CD4-positive, CD25-positive, alpha-beta regulatory T cell (primary cell): ENCODE measurements at places on chromosomes 7 and 10.

GRCh38 chr10:19964625-19965024 lies 148.4 kb downstream of the PLXDC2 start:
- no peaks in the 10 kb centered on the region for H3K27me3 ChIP-seq
- no peaks in the 10 kb centered on the region for H3K4me1 ChIP-seq
- H3K4me3 ChIP-seq, result no peak overlapping the region
- no peak overlapping the region for H3K27ac ChIP-seq
- H3K36me3 ChIP-seq, result no peaks in the 10 kb centered on the region
- DNase-seq, result no peak

GRCh38 chr7:1538544-1539180 lies 8.2 kb downstream of the MAFK start:
- no peaks in the 10 kb centered on the region for H3K27me3 ChIP-seq
- DNase-seq, result no peak
- H3K36me3 ChIP-seq, result peaks cover 37% of the 10 kb centered on the region
- no peak overlapping the region for H3K4me3 ChIP-seq
- peaks cover 9% of the 10 kb centered on the region for H3K4me1 ChIP-seq
- H3K27ac ChIP-seq, result no peak overlapping the region

GRCh38 chr10:131834152-131834810 lies 66.5 kb upstream of the PPP2R2D start:
- no peaks in the 10 kb centered on the region for H3K4me1 ChIP-seq
- no peak for DNase-seq
- no peak overlapping the region for H3K4me3 ChIP-seq

DNA sequence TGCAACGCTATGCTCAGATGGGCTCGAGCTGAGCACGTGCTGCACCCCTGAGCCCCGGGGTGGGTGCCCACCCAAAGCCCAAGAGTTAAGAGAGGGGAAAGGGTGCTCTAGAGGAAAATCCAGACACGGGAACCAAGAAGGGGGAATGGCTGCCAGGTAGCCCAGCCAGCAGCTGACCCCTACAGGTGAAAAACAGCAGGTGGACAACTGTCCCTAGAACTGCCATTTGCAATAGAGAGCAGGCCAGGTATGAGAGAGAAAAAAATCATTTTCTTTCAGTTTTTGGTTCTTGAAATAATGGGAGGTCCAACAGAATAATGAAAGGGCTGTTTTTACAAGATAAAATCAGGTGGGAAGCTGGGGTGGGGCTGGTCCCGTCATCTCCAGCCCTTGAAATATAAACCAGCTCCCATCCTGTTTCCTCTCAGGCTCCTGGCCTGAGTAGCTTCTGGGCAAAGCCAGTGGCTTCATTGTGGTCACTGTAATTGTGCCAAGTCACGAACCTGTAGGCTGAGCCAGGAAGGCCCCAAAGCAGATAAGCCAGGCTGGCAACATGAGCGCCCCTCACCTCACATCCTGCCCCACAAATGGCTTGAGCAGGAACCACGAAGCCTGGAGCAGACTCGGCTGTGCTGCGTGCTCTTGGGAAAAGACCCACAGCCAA lies 257.8 kb downstream of the SNX10 start:
- H3K4me1 ChIP-seq, result no peaks in the 10 kb centered on the region
- H3K4me3 ChIP-seq, result no peak overlapping the region
- no peak overlapping the region for H3K27ac ChIP-seq

DNA sequence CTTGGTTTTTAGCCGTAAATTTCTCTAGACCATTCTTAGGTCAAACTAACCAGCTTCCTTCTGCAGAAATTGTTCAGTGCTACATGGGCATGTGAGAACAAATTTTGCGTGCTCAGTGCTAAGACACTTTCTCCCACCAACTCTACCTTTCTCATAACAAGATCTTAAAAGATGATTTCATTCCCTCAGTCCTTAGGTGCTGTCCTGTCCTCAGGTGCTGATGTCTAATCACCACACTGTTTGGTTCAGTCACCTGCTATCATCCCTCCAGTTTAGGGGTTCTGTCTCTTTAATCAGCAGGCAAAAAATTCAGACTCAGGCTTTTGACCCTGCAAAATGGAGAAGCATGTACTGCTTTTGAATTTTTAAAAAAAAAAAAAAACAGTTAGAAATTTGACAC lies 227.5 kb upstream of the YAE1 start:
- no peak overlapping the region for H3K27ac ChIP-seq
- no peaks in the 10 kb centered on the region for H3K27me3 ChIP-seq
- H3K4me1 ChIP-seq, result no peaks in the 10 kb centered on the region

- H3K4me1 ChIP-seq, result no peaks in the 10 kb centered on the region
- H3K27ac ChIP-seq, result no peak overlapping the region
- H3K36me3 ChIP-seq, result no peaks in the 10 kb centered on the region
- no peaks in the 10 kb centered on the region for H3K27me3 ChIP-seq
- H3K4me3 ChIP-seq, result no peak overlapping the region
These were observed 722.3 kb downstream of the KCNMA1 start for GRCh38 chr10:76915316-76915715.
